Occipital lobe (tissue), 3 donors: ENCODE measurements at places on chromosomes 5 and 9. TPM values are rescaled to one million over a fixed set of nuclear protein-coding genes. Genes with fewer than 3 reads are reported as not detected.

Gene NINJ1
- 7.5 TPM for total RNA-seq

Gene PCDHB9
- total RNA-seq = 6.1 TPM

Gene BTNL8
- total RNA-seq = not detected

Gene FBP2
- not detected for total RNA-seq

Gene FOXI1
- total RNA-seq = not detected

Gene CHD1
- 92.5 TPM for total RNA-seq

Gene IL4
- not detected for total RNA-seq

Gene PCDHA12
- 19.8 TPM for total RNA-seq

Gene LMX1B
- total RNA-seq = not detected

Gene IFNA2
- total RNA-seq = not detected

Gene OR1L6
- not detected for total RNA-seq

Gene ZNF883
- 35.1 TPM for total RNA-seq

Gene UBE2QL1
- 46.3 TPM for total RNA-seq

Gene SPINK6
- total RNA-seq = not detected

Gene FABP6
- total RNA-seq = 1.4 TPM

Gene FOXD4L6
- 0.31 TPM for total RNA-seq

Gene FCN1
- total RNA-seq = 1.1 TPM

Gene INSL4
- not detected for total RNA-seq

Gene GARNL3
- total RNA-seq = 76.4 TPM

Gene PCDHGC5
- total RNA-seq = 6.2 TPM

Gene CAPSL
- total RNA-seq = not detected

Gene LPAR1
- total RNA-seq = 26.4 TPM

Gene CAMK4
- 130 TPM for total RNA-seq

Gene EGFL7
- total RNA-seq = 13.7 TPM

Gene IL7R
- under 0.01 TPM for total RNA-seq

Gene IL9
- not detected for total RNA-seq

Gene MEIKIN
- total RNA-seq = 1.7 TPM

Gene SPATA9
- total RNA-seq = 0.78 TPM

Gene ECSCR
- total RNA-seq = 5.5 TPM

Gene PCDHB16
- total RNA-seq = 4.5 TPM

Gene LURAP1L
- 0.94 TPM for total RNA-seq

Gene ZNF879
- 18.1 TPM for total RNA-seq

Gene NEUROG1
- total RNA-seq = 1.1 TPM

Gene LOX
- 5.8 TPM for total RNA-seq

Gene ZNF367
- total RNA-seq = 3.3 TPM

Gene SELENOP
- 53.7 TPM for total RNA-seq

Gene DEPDC1B
- total RNA-seq = 10.3 TPM

Gene TRIM7
- 0.78 TPM for total RNA-seq

Gene APBA1
- 29.0 TPM for total RNA-seq

Gene GOLPH3
- total RNA-seq = 69.7 TPM

Gene SLC36A2
- not detected for total RNA-seq

Gene SLC6A18
- total RNA-seq = not detected

Gene NUTM2F
- not detected for total RNA-seq

Gene TMEM215
- total RNA-seq = 1.1 TPM

Gene GFRA3
- total RNA-seq = 0.16 TPM

Gene NKD2
- total RNA-seq = 3.0 TPM

Gene MAMDC2
- total RNA-seq = 3.0 TPM

Gene ARHGEF39
- total RNA-seq = 0.94 TPM

Gene PTGS1
- total RNA-seq = 0.47 TPM

Gene CD72
- total RNA-seq = 0.47 TPM

Gene PCDHB4
- 4.7 TPM for total RNA-seq

Gene PCDHGA9
- total RNA-seq = 11.9 TPM
